ENCODE measurements at places on chromosomes 7 and 10. TPM values are rescaled to one million over a fixed set of nuclear protein-coding genes. Genes with fewer than 3 reads are reported as not detected.

GRCh38 chr7:117087639-117088396 is 134.5 kb downstream of the ST7 start:
- no peak overlapping the region for H3K27ac ChIP-seq
- DNase-seq = no peak
- no peaks in the 10 kb centered on the region for H3K36me3 ChIP-seq
- H3K27me3 ChIP-seq = no peaks in the 10 kb centered on the region
- no peaks in the 10 kb centered on the region for H3K4me1 ChIP-seq

GRCh38 chr10:133197786-133198185 is 32.2 kb upstream of the UTF1 start:
- DNase-seq = peak; percentile 21
- H3K4me3 ChIP-seq = no peak overlapping the region
- no peaks in the 10 kb centered on the region for H3K36me3 ChIP-seq
- H3K27ac ChIP-seq = no peak overlapping the region
- no peaks in the 10 kb centered on the region for H3K27me3 ChIP-seq
- no peaks in the 10 kb centered on the region for H3K4me1 ChIP-seq

- no peak overlapping the region for H3K27ac ChIP-seq
- no peaks in the 10 kb centered on the region for H3K4me1 ChIP-seq
- no peak overlapping the region for H3K4me3 ChIP-seq
- no peaks in the 10 kb centered on the region for H3K27me3 ChIP-seq
- DNase-seq = no peak
- no peaks in the 10 kb centered on the region for H3K36me3 ChIP-seq
Observed at GRCh38 chr7:68420342-68421192, 1177.7 kb upstream of the AUTS2 start.

DNA sequence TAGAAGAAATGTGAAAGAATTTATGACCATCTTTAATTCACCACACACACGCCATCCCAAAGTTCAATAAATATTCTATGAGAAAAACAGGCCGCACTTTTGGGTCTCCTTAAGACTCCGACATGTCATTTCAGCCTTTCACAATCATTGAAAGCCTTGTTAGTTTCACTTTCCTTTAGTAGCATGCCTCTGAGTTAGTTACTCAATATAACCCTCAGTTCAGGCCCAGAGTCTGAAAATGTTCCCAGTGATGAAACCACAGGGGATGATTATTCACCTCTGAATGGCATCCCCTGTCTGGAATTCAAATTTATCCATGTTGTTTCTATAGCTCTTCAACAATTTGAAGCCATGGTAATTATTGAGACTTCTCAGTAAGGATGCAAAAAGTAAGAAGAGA is 278.1 kb upstream of the NRP1 start:
- H3K4me3 ChIP-seq = no peak overlapping the region
- H3K27me3 ChIP-seq = no peaks in the 10 kb centered on the region
- no peak for DNase-seq
- H3K36me3 ChIP-seq = no peaks in the 10 kb centered on the region

DNA sequence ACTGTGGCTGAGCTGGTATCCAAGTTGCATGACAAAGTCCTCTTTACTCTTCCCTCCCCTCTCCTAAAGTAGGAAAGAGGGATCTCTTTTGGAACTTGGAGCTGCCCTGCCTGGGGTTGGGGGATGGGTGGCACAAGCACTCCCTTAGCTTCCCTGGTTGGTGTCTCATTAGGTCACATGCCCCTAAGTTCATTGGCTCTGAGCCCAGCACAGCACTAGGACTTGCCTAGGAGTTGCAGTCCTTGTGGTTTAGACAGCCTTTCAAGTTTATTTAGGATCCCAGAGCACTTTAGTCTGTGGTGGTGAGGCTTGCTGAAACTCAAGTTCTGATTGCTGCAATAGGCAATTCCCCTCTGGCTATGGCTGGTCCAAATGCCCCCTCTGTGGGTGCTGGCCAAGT is 281.4 kb downstream of the NXPH1 start:
- H3K36me3 ChIP-seq = no peaks in the 10 kb centered on the region
- no peak for DNase-seq
- H3K27me3 ChIP-seq = no peaks in the 10 kb centered on the region
- H3K27ac ChIP-seq = no peak overlapping the region
- H3K4me3 ChIP-seq = no peak overlapping the region

DNA sequence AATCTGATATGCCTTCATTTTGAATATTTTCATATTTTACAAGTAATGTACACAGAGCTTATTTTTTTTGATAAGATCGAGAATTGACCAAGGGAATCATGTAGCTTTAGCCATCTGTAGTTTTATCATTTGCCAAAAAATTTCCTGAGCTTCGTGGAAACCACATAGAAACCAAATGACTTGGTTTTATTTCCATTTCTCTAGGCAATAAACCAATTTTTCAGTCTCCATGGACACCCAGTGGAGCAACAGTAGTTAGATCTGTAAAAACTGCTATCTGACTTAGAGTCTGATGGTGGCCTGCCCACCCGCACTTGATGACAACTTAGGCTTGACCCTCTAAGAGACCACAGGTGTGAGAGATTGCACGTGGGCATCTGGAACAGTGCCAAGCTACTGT is 127.8 kb upstream of the CDK6 start:
- no peak overlapping the region for H3K4me3 ChIP-seq
- H3K4me1 ChIP-seq = no peaks in the 10 kb centered on the region
- no peaks in the 10 kb centered on the region for H3K36me3 ChIP-seq
- DNase-seq = no peak

MOGAT3 gene
- not detected for total RNA-seq

GRCh38 chr10:29959586-29959985 is 99.8 kb downstream of the JCAD start:
- no peaks in the 10 kb centered on the region for H3K36me3 ChIP-seq
- no peaks in the 10 kb centered on the region for H3K27me3 ChIP-seq
- peaks cover 4% of the 10 kb centered on the region for H3K4me1 ChIP-seq
- H3K4me3 ChIP-seq = no peak overlapping the region
- no peak overlapping the region for H3K27ac ChIP-seq

DNA sequence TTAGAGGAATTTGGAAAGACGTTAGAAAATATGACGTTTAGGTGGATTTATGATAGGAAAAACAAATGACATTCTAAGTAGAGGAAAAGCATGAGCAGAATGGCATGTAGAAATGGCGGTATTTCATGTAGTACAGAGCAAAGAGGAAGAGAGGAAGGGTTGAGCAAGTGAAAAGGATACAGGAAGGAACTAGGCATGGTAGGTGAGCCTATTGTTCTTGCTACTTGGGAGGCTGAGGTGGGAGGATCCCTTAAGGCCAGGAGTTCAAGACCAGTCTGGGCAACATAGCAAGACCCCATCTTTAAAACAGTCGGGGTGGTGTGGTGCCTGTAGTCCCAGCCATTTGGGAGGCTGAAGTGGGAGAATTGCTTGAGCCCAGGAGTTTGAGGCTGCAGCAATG is 1.2 kb downstream of the GTPBP10 start:
- H3K4me1 ChIP-seq = peaks cover 4% of the 10 kb centered on the region
- H3K27me3 ChIP-seq = no peaks in the 10 kb centered on the region
- no peak overlapping the region for H3K4me3 ChIP-seq
- H3K27ac ChIP-seq = no peak overlapping the region
- no peak for DNase-seq

DNA sequence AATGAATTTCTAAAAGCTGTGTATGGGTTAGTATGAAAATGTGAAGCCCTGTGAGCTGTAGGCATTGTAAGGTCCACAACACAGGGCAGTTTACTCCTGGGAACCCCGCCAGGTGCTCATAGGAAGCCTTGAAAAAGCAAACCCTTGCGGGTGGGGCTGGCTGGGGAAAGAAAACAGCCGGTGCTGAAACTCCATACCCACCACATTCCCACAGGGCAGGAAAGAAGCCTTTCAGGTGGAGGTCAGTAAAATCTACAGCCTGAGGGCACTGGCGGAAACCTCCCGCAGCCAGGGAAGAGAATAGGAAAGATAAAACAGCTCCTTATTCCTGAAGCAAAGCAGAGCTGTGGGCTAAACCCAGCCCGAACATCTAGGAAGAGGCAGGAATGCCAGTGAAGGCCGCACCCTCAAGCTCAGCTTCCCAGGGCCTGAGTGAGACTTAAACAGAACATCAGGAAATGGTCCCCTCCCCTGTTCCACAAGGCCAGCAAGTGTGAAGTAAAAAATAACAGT is 34.7 kb downstream of the PODXL start:
- no peaks in the 10 kb centered on the region for H3K36me3 ChIP-seq
- DNase-seq = peak; percentile 53
- peaks cover 1% of the 10 kb centered on the region for H3K4me1 ChIP-seq
- H3K4me3 ChIP-seq = no peak overlapping the region

GRCh38 chr7:75045881-75046280 is 27.7 kb downstream of the RCC1L start:
- no peaks in the 10 kb centered on the region for H3K36me3 ChIP-seq
- no peak overlapping the region for H3K4me3 ChIP-seq
- H3K4me1 ChIP-seq = peaks cover 15% of the 10 kb centered on the region
- DNase-seq = no peak
- H3K27ac ChIP-seq = no peak overlapping the region
- no peaks in the 10 kb centered on the region for H3K27me3 ChIP-seq

GRCh38 chr7:69518705-69519077 is 79.6 kb upstream of the AUTS2 start:
- H3K27me3 ChIP-seq = no peaks in the 10 kb centered on the region
- no peaks in the 10 kb centered on the region for H3K36me3 ChIP-seq
- no peaks in the 10 kb centered on the region for H3K4me1 ChIP-seq
- H3K4me3 ChIP-seq = no peak overlapping the region

CYP2C9 gene
- total RNA-seq = not detected

MACC1 gene
- total RNA-seq = 0.26 TPM

- no peaks in the 10 kb centered on the region for H3K4me1 ChIP-seq
- H3K27me3 ChIP-seq = no peaks in the 10 kb centered on the region
- H3K27ac ChIP-seq = no peak overlapping the region
Observed at GRCh38 chr10:95880704-95881103, 27.1 kb upstream of the CC2D2B start.

DNA sequence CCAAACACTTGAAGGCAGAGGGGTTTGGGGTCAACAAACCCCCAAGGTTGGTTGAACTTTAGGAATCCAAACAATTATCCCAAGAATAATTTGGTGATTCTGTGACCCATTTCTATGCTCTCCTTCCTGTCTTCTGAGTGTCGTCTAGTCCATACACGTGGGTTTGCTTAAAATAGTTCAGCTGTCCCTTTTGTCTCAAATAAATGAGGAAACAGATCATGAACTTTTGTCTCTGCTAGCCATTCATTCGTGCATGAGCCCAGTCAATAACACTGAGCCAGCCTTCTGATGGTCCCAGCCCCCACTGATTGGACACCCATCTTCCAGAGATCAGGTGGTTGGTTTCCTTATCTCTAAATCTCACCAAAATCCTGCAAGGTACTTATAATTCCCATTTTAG is 255.4 kb downstream of the PRPF18 start:
- no peak overlapping the region for H3K4me3 ChIP-seq
- H3K4me1 ChIP-seq = no peaks in the 10 kb centered on the region
- DNase-seq = no peak
- H3K36me3 ChIP-seq = no peaks in the 10 kb centered on the region

LIPF gene
- not detected for total RNA-seq

IL2RA gene
- total RNA-seq = 1.0 TPM

Data from ovary (tissue), 10 donors.